ENCODE measurements at places on chromosomes 13 and 19.

DNA sequence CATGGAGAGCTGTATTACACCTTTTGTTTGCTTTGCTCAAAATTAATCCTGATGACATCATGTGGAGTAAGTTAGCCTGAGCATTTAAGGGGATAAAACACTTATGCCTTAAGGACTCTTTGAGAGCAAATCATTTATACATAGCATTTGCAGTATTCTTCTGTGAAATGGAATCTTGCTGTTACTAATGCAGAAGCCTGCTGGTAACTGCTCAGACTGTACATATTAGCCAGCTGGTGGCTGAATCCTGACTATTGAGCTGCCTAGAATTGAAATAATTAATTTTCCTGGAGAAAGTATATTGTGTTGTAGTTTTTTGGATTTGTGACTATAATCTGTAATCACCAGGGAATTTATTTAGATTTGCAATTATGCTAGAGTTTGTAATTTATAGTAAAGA is 363.2 kb downstream of the GPC6 start:
- no peak overlapping the region for H3K27ac ChIP-seq
- no peaks in the 10 kb centered on the region for H3K4me1 ChIP-seq
- H3K4me3 ChIP-seq = no peak overlapping the region
- no peaks in the 10 kb centered on the region for H3K36me3 ChIP-seq
- H3K27me3 ChIP-seq = no peaks in the 10 kb centered on the region
- DNase-seq = no peak

DNA sequence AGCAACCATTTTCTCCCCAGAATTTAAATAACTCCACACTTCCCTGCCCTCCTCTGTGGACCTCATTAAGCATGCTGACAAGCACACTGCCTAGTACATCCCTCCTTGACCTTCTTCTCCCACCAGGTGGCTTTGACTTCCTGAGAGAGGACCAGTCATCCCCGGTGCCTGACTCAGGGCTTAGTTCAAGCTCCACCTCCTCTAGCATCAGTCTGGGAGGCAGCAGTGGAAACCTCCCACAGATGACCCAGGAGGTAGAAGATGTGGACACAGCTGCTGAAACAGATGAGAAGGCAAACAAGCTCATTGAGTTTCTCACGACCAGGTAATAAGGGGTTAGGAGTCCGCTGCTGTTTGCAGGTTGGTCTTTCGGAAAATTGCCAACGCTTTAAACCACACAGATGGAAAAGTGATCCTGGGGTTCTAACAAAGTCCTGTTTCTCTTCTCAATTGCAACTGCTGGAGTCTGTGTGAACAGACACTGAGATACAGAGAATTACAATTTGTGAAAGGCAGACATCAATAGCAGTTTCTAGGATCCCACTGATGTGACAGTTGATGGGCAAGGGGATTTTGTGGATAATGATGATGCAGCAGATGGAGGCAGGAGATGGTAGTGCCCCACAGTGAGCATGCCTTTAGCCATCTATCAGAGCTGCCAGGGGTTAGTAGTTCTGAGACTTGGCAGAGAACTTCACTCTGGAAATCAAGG is 86.7 kb downstream of the ZAR1L start:
- H3K4me3 ChIP-seq = no peak overlapping the region
- no peaks in the 10 kb centered on the region for H3K27me3 ChIP-seq
- H3K4me1 ChIP-seq = no peaks in the 10 kb centered on the region
- no peak overlapping the region for H3K27ac ChIP-seq
- no peak for DNase-seq

DNA sequence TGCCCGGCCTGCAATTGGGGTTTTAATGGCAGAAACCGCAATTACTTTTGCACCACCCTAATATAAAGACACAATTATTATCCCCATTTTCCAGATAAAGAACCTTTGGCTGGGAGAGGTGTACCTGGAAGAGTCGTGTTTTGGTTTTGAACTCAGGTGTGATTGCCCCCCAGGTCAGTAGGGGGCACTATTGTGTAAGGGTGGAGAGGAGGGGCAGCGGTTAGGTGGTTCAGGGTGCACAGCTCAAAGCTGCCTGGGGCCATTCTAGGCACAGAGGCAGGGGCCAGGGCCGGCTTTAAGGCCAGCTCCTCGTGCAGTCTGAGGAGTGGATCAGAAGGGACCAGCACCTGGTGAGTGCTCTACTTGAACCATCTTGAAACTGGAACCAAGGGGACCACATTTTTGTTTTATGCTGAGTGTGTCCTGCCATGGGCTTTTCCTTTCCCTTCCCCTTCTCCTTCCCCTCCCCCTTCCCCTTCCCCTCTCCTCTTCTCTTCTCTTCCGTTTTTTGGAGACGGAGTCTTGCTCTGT is 5.8 kb upstream of the FCGRT start:
- DNase-seq = peak; percentile 47
- peaks cover 8% of the 10 kb centered on the region for H3K4me1 ChIP-seq
- no peak overlapping the region for H3K27ac ChIP-seq
- no peaks in the 10 kb centered on the region for H3K27me3 ChIP-seq

GRCh38 chr19:11007962-11008532 is 47.2 kb downstream of the SMARCA4 start:
- no peaks in the 10 kb centered on the region for H3K4me1 ChIP-seq
- H3K4me3 ChIP-seq = no peak overlapping the region
- no peaks in the 10 kb centered on the region for H3K27me3 ChIP-seq
- no peak for DNase-seq
- peaks cover 11% of the 10 kb centered on the region for H3K36me3 ChIP-seq
- no peak overlapping the region for H3K27ac ChIP-seq

- H3K36me3 ChIP-seq = no peaks in the 10 kb centered on the region
- no peaks in the 10 kb centered on the region for H3K27me3 ChIP-seq
- H3K4me3 ChIP-seq = no peak overlapping the region
- DNase-seq = peak; percentile 46
- no peaks in the 10 kb centered on the region for H3K4me1 ChIP-seq
- no peak overlapping the region for H3K27ac ChIP-seq
These were observed 480.2 kb upstream of the MIR17HG start for GRCh38 chr13:90867336-90867683.

DNA sequence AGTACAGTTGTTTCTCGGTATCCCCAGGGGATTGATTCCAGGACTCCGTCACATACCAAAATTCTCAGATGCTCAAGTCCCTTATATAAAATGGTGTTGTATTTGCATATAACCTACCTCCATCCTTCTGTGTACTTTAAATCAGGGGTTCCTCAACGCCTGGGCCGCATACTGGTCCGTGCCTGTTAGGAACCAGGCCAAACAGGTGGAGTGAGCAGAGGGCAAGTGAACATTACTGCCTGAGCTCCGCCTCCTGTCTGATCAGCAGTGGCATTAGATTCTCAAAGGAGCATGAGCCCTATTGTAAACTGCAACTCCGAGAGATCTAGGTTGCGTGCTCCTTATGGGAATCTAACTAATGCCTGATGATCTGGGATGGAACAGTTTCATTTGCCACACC is 42.2 kb upstream of the KCTD4 start:
- H3K36me3 ChIP-seq = no peaks in the 10 kb centered on the region
- peak overlapping the region; percentile 40 for H3K27ac ChIP-seq
- no peaks in the 10 kb centered on the region for H3K27me3 ChIP-seq
- no peak for DNase-seq

GRCh38 chr19:49155005-49155819 is at the start of gene HRC:
Gene HRC, minus strand, starts transcription at chr19:49155396. Its CDS starts 159 bp downstream, at chr19:49155237.
- peaks cover 30% of the 10 kb centered on the region for H3K4me1 ChIP-seq
- no peaks in the 10 kb centered on the region for H3K36me3 ChIP-seq
